ENCODE measurements at places on chromosomes 2 and 18. TPM values are rescaled to one million over a fixed set of nuclear protein-coding genes. Genes with fewer than 3 reads are reported as not detected.

The LAMA1 gene
- total RNA-seq = 1.4 TPM

GRCh38 chr2:160221391-160222276 lies 21.6 kb upstream of the ITGB6 start:
- H3K4me1 ChIP-seq = peaks cover 28% of the 10 kb centered on the region
- H3K27me3 ChIP-seq = no peaks in the 10 kb centered on the region
- no peak overlapping the region for H3K4me3 ChIP-seq

- no peaks in the 10 kb centered on the region for H3K4me1 ChIP-seq
- H3K4me3 ChIP-seq = no peak overlapping the region
- no peaks in the 10 kb centered on the region for H3K27me3 ChIP-seq
- DNase-seq = no peak
- no peaks in the 10 kb centered on the region for H3K36me3 ChIP-seq
These were observed 139.8 kb downstream of the RPIA start for GRCh38 chr2:88831071-88831791.

DNA sequence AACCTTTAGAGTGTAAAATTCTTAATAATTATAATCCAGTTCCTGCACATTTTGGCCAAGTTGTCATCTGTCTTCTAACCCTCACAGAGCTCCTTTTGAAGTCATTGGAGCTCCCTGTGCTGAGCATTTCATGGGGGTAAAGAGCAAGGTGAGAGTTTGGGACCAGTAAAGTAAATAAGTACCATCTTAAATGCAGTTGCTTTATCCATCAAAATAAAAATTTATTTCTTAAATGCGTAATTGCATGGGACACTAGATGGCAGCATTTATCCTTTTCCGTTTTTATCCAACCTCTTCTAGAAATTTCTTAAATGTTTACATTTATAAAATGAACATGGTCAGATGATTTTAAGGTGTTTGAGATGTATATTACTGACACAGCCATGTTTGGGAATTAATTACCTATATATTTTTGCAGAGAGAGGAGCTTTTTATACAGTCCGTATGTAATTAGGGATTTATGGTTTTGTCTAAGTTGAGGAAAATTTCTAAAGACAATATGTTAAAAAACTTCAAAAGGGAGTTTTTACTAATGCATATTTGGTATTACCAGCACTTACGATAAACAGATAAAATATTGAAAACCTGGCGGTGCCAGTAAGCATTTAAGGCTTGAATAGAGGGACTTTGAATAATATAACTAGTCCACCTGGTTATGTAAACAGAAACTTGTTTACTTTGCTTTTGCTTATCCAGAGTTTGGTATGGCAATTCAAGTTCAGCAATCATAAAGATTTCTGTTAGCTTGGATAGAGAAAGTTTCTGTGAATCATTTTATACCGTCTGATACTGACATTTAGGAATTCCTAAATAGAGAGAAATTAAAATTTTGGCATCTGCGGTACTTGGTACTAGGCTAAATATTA lies 54.5 kb downstream of the ACSL3 start:
- no peaks in the 10 kb centered on the region for H3K27me3 ChIP-seq
- H3K27ac ChIP-seq = no peak overlapping the region
- H3K36me3 ChIP-seq = peaks cover 27% of the 10 kb centered on the region
- H3K4me1 ChIP-seq = peaks cover 13% of the 10 kb centered on the region
